AG04449 (cell line): ENCODE measurements at places on chromosomes 4 and X.

DNA sequence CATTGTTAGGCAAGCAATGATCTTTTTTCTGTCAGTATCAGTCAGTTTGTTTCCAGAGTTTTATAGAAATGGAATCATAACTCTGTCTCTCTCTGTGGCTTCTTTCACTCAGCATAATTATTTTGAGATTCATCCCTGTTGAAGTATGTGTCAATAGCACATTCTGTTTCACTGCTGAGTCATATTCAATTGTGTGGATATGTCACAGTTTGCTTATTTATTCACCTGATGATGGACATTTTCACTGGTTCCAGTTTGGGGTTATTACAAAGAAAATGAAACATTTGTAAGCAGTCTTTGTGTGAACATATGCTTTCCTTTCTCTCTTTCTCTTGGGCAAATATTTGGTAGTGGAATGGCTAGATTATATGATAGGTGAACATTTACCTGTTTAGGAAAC is 10.2 kb upstream of the ZNF718 start:
- no peak for DNase-seq

DNA sequence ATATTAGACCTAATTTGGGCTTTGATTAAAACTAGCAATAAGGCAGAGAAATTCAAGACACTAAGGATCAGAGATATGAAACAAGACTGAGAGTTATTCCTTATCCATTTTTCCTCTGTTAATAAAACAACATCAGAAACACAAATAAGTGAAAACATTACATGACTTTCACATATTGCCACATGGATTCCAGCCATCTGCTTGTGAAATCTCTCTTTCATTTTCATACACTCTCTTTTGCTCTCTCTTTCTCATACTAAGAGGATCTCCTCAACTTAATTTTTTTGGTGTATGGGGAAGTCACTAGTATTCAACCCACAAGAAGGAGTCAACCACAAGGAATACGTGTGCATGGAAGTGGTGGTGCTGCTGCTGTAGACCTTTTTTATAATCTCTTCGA is 183.0 kb downstream of the LDB2 start:
- no peak for DNase-seq

DNA sequence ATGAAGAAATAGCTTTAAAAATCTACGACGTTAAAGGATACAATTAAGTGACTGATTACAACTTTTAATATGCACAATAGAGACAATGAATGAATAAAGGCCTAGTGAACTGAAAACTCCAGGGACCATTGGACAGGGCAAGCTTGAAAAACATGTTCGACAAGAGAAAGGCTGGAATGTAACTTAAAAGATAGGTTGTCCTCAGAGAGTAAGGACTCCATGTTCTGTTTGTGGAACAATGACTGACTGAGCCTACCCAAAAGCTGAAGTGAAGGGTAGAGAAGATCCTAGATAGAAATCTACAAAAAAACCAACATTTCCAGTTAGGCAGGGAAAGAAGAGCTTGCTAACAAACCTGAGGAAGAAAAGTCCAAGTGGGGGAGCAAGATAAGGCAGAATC is 173.4 kb downstream of the NR3C2 start:
- no peak for DNase-seq

- no peak for DNase-seq
Observed at GRCh38 chr4:44674471-44674870, 3.7 kb upstream of the GUF1 start.

GRCh38 chr4:1658146-1658545 is 26.0 kb downstream of the FAM53A start:
- no peak for DNase-seq

GRCh38 chrX:69900491-69900890 is 149.2 kb downstream of the AWAT2 start:
- no peak for DNase-seq

GRCh38 chr4:52946855-52947254 is 84.7 kb downstream of the RASL11B start:
- no peak for DNase-seq

GRCh38 chr4:176188654-176189053 is 6.7 kb downstream of the SPATA4 start:
- no peak for DNase-seq

DNA sequence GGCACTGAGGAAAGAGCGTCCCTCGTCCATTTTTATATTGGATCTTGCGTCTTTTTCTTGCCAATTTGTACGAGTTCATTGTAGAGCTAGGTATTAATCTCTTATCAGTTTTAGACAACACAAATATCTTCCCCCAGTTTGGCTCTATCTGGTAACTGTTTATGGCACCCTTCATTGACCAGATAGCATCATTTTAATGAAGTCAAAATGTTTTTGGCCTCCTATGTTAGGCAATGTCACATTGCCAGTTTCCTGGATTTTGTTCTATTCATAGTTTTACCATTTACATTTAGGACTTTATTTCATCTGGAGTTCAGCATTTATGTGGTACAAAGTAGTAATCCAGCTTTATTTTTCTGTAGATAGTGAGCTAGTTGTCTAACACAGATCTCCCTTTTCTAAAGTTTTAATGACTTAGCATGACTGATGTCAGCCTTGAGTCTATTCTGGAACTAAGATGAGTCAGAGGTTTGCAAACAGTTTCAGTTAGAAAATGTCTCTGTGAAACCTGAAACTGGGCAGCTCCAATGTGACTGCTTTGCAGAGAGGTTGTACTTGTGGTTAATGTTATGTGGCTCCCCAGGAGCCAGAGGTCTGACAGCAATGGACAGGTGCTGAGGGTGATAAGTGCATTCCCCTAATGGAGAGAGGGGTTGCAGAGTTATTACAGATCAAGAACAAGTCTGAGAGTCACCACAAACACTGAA is 5.3 kb upstream of the STBD1 start:
- DNase-seq: peak; percentile 54

DNA sequence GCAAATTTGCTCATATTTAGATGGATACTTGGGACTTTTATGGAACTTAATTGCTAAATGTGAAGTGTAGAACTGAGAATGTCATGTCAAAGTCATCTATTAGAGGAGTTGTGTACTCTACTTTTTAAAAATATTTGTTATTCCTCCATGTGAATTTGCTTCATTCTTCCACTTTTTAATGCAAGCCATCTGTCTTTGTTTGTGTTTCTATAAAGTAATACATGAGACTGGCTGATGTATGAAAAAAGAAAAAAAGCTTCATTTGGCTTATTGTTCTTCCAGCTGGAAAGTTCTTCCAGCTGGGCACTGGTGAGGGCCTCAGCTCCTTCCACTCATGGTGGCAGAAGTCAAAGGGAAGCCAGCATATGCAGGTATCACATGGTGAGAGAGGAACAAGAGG is 114.6 kb upstream of the GRID2 start:
- no peak for DNase-seq

- no peak for DNase-seq
Observed at GRCh38 chr4:7255488-7255881, 63.1 kb downstream of the SORCS2 start.

- DNase-seq: no peak
Observed at GRCh38 chrX:25442499-25442898, 426.7 kb upstream of the ARX start.

- no peak for DNase-seq
Observed at GRCh38 chr4:139876337-139876941, 210.8 kb downstream of the MGST2 start.

- no peak for DNase-seq
Observed at GRCh38 chr4:135282676-135283075, 1081.1 kb upstream of the PABPC4L start.

DNA sequence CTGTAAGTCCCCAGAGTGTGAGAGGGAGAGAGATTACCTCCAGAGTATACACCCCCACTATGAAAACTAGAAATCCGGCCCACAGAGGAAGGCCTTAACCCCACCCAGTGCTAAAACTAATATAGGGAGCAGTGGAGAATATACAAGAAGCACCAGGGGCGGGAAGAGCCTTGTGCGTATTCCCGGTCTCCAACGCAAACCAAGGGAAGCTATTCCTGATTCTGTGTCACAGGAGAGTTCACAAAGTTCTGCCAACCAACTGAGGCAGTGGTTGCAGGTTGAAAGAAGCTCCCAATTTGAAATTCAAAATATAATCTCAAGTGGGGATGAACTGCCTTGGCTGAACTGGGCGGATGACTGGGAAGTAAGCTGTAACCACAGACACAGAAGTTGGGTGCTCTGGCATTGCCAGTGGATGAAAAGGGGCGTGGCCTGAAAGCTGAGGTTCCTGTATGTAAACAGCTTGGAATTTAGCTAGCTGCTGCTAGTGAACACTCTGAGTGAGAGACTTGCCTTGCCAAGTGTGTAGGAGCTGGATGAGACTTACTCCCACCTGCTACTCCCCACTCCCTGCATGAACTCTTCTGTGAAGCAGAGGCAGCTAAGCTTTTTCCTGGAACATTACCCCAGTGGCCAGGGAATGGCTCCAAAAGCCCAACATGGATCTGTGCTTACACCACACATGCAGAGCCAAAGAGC is 32.7 kb downstream of the ELF2 start:
- DNase-seq: peak; percentile 26

- no peak for DNase-seq
Observed at GRCh38 chrX:149433051-149433450, 72.1 kb downstream of the IDS start.

DNA sequence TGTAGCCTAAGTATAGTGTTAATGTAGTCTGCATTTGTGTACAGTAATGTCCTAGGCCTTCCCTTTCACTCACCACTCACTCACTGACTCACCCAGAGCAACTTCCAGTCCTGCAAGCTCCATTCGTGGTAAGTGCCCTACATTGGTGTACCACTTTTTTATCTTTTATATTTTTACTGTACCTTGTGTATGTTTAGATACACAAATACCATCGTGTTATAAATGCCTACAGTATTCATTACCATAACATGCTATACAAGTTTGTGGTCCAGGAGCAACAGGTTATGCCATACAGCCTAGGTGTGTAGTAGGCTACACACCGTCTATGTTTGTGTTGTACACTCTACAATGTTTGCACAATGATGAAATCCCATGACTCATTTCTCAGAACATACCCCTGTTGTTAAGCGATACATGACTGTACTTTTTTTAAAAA is 15.4 kb downstream of the TSPAN5 start:
- DNase-seq: no peak

- DNase-seq: no peak
Observed at GRCh38 chr4:122328893-122329292, 49.9 kb upstream of the ADAD1 start.

DNA sequence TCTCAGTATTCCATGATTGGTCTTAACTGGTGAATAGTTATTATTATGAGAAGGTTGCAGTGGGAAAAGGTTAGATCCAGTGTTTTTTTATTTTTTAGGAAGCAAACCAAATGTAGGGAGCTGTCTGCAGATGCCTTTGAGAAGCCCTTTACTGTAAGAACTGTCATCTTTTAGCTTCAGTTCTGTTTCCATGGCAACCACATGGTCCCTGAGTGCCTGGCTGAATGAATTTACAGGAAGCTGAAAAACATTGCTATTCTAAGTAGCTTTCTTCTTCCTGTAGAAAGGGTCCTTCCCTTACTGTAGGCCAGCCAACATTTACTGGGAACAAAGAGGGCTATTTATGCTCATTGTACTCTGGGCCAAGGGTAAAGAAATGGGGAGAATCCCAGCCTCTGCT is 103.3 kb downstream of the DCLK2 start:
- DNase-seq: no peak

DNA sequence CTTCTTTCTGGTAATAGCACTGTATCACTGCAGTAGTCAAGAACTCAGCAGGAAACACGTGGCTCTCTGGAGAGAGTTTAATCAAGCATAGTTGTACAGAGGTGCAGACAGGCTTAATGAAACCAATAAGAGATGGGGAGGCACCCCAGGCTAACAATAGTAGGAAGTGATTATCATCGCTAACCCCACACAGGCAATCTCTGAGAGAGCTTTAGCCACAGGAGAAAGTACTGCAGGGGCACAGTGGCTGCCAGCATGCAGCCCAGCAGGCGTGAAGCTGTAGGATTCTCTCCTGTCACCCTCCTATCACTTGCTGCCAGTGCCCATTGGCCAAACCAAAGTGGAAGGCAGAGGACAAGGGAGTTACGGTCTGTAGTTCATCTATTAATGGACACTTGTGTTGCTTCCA is 450.0 kb upstream of the RASGEF1B start:
- DNase-seq: no peak

- no peak for DNase-seq
Observed at GRCh38 chr4:80931631-80932081, 98.9 kb upstream of the BMP3 start.

- no peak for DNase-seq
Observed at GRCh38 chr4:40550196-40550595, 79.5 kb downstream of the RBM47 start.

DNA sequence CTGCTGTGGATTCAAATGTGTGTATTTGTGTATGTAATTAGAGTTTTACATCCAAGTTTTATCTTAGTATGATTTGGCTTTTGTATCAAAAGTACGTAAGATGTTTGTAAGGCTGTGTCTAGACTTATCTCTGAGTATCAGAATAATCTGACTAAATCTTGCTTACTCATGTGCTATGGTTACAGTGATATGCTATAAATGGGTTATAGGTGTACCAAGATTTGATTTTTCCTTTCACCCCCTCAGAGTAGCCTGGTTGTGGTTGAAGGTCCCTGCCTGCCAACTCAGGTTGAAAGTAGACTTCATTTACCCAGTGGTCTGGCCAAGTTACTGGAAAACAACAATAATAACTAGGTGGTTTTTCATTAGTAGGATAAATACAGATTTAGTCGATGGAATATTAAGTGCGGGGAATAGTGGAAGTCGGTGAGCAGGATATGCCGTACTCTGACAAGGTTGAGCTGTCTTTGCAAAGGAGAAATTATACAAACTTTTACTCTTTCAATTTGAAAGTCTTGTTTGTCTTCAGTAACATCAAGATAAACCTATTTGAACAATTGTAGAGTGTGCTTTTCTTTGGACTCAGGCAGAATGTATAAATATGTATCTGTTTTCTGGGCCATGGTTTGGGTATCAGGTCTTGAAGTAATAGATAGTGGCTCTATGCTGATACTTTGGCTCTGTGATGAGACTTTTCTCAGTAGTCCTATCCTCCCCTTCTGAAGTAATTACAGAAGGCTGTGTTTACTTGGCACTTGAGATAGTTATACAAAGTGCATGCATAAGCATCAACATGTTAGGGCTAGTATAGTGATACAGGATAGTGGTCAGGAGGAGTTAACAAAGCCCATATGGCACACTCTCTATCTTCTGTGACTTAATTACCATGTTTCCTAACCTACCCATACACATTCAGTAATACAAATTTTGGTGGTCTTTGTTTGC is 23.7 kb downstream of the BMP2K start:
- DNase-seq: no peak

DNA sequence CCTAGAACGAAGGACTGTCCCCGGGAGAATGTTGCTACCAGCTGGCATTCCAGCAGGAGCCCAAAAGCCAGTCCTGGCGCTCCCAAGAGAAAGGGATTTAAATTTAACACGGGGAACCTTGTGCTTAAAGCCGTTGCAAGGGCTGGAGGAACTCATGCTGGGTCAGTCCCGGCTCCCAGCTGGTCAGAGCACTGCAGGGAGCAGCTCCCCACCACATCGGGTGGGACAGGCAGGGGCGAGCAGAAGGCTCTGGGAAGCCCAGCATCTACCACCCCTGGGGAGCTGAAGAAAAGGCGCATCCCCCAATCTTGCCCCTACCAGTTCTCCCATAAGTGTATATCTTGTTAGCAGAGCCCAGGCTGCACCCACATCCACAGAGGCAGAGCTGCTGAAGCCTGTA is 15.7 kb downstream of the CFAP99 start:
- DNase-seq: no peak
